ENCODE measurements at places on chromosomes 12 and 14. TPM values are rescaled to one million over a fixed set of nuclear protein-coding genes. Genes with fewer than 3 reads are reported as not detected.
A peak's percentile ranks its signal among the peaks of the same experiment; 100 is the strongest.

DNA sequence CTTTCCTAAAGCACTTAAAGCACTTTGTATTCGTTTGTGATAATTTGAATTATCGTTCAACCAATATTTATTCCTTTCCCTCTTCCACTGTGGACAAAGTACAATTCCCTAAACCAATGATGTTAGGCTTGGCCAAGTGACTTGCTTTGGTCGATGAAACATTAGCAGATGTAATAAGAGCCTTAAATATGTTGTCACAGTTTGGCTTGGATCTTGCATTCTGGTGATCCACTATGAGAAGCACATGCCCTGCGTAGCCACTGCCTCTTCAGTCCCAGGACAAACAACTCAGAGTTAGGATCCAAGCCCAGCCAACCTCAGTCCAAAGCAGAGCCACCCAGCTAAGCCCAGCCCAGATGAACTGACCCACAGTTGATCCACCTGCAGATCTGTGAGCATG lies 8.4 kb upstream of the C12orf75 start:
- no peak for DNase-seq

DNA sequence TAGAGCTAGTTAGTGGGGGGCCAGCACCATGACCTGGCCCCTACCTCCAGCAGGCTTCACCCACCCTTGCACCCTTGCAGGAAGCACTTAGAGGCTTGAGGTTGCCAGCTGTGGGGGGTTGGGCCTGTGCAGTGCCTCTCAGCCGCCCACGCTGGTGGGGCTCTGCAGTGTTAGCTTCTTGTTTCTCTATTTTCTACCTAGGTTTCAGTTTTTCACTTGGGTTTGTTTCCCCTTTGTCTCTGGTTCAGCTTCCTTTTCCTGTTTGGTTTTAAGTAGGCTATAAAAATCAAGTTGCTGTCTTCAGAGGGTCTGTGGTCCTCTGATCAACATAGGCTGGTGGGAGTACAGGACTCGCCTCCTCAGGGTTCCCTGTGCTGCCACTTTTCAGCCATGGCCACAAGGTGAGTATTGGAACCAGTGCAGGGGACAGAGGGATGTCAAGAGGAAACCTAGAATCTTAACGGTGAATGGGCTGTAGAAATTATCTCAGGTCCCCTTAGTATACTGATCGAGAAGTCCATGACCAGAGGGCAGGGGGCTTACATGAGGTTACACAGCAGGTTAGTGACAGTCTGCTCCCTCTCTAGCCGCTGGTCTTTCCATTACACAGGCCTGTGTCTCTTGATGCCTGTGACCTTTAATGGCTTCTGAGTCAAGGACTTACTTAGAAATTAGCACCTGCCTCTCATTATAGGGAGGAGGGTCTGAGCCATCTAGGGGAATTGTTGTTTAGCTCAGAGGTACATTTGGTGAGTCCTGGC lies at the start of gene EVL:
TSS of gene EVL (plus strand) at position 312 of the 761 bp plus-strand sequence. CDS start at position 391, 79 bp downstream.
- DNase-seq, result peak; percentile 72

DNA sequence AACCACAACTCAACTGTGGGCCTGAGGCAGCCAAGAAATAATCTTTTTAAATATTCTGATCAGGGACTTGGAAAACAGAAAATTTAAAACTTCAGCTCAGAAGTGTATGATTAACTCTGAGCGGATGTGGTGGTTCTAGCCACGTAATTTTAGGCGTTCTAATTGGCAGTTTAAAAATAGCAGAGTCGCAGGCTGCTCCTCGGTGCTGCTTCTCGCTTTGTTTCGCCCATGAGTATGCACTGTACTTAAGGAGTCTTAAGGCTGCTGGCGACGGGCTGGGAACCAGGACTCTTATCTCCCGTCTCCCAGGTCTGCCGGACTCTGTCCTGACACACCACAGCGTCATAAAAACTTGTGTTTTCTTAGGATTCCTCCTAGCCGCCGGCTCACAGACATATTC lies 113.4 kb upstream of the PELI2 start:
- DNase-seq, result no peak

- peak; percentile 90 for DNase-seq
Observed at GRCh38 chr14:106844608-106845285, 1318.4 kb downstream of the TMEM121 start.

DNA sequence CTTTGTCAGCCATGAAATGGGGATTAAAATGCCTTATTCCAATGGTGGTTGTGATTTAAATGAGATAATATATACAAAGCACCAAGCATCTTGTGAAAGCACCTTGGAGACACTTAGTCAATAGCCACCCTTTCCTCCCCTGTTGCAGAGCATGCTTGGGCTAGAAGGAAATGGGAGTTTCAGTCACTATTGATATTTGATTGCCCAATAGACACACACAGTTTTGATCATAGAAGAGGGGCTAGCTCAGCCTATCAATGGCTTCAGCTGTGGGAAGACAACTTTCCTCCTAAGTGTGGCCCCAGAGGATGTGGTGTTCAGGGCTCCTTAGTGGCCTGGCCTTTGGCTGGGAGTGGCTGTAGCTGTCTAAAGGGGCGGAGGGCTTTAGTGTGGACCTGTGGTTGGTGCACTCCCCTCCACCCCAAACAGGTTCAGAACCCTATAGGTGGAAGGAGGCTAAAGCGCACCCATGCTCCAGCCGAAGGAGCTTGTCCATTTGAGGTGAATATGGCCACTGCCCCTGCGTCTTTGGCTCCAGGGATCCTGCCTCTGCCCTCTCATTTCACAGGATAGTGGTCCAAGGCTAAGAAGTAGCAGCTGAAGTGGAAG lies 132.3 kb downstream of the TMEM30B start:
- no peak for DNase-seq

- no peak for DNase-seq
Observed at GRCh38 chr12:41897593-41897992, 247.1 kb downstream of the GXYLT1 start.

- DNase-seq, result no peak
Observed at GRCh38 chr14:75589931-75590330, 11.5 kb downstream of the FLVCR2 start.

DNA sequence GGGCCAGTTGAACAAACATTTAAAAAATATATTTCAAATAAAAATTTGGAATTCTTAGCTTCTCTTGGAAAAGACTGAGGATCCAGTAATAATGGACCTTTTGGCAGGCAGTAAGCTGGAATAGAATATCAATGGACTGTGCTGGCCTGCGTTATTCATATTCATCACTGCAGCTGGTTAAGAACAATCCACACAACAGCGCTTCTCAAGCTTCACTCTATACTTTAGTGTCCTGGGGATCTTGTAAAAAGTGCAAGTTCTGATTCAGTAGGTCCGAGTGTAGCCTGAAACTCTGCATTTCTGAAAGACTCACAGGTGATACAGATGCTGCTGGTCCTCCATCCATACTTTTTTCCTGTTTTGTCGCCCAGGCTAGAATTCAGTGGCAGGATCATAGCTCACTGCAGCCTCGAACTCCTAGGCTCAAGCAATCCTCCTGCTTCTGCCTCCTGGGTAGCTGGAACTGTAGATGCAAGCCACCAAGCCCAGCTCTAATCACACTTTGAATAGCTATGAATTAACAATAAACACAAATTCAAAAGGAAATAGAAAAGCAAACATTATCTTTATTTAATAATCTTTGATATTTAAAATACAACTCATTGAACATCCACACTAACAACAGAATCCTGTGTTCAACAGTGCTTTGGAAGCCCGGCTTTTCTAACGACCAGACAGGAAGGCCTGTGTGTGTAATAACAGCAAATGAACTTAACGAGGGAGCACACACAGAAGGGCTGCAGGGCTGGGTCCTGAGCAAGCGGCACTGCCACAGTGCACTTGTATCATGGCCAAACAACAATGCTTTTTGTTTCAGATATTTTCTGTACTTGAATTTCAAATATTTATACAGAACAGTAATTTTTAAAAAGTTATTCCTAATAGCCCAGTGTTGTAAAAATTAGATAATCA lies 18.4 kb upstream of the TRIP11 start:
- no peak for DNase-seq

DNA sequence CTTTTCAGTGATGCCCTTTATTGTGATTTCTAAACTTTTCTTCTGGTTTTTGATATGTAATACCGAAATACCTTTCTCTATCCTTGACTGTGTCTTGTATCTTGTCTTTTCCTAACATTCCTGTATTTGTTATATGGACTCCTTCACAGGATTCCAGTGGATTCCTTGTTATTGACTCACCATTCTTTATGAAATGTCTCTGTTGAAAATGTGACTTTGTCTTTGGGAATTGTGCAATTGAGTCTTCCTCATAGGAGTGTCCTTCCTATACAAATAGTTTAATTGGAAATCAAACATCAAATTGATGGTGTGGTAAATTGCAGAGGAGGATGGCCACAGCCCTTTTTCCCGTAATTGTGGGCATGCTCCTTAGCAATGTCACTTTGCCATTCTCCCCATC lies 296.6 kb upstream of the KITLG start:
- DNase-seq, result no peak

- no peak for DNase-seq
Observed at GRCh38 chr12:76457010-76457409, 102.6 kb downstream of the OSBPL8 start.

DNA sequence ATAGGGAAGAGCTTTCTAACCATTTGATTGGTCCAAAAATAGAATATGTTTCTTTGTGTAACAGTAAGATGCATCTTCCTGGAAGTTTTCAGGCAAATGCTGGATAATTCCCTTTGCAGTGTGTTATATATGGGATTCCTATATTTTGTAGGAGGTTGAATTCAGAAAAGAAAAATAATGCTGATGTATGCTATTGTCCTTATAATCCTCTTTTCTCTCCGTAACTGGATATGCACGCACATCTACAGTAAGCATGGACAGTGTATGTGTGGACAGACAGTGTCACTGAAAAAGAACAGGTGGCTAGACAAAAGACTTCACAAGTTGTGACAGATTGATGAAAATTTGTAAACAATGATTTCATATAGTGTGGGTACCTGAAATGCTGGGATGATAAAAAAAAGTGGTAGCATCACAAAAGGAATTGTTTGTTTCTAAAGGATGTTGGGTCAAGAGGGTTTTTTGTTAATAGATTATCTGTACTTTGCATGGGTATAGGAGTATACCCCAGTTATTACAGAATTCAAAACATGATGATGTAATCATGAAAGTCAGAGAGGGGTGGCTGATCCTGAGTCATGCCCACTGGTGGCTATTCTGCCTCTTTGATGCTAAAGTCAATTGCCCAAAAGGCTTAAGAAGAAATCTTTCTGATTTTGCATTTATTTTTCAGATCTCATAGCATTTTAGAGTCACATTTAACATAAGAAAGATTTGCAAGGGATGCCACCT lies 160.7 kb upstream of the TMTC1 start:
- no peak for DNase-seq

- peak; percentile 58 for DNase-seq
Observed at GRCh38 chr12:29640589-29641345, 143.0 kb downstream of the TMTC1 start.

DNA sequence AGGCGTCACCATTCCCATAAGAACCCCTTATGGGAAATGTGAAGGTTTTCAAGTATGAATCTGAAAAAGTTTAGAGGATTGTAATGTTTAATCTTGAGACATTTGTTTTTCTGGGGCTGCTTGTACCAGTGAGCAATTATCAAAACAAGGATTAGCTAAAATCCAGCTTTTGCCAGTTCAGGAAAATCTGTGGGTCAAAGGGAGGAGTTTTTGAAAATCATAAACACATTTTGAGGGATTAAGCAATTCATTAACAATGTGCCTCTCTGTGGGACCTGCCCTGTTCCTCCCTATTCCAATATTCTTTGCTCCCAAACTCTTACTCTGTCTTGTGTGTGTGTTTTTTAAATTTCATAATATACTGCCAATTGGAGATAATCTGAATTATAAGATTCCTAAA lies 11.7 kb upstream of the DAAM1 start:
- DNase-seq, result no peak

DNA sequence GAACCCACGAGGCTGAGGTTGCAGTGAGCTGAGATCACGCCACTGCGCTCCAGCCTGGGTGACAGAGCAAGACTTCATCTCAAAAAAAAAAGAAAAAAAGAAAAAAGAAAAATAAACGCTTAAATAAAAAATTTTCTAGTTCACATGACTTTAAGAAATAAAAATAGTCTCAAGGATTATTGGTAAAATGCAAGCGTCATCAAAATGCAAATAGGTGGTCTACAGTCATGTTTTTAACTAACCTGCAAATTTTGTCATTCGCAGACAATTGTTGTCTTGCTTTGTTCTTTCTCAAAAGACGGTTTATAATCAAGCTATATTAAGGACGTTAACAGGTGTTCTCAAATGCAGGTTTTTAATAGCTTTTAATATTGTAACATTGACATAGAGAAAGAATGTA lies 22.4 kb downstream of the TXNRD1 start:
- no peak for DNase-seq

DNA sequence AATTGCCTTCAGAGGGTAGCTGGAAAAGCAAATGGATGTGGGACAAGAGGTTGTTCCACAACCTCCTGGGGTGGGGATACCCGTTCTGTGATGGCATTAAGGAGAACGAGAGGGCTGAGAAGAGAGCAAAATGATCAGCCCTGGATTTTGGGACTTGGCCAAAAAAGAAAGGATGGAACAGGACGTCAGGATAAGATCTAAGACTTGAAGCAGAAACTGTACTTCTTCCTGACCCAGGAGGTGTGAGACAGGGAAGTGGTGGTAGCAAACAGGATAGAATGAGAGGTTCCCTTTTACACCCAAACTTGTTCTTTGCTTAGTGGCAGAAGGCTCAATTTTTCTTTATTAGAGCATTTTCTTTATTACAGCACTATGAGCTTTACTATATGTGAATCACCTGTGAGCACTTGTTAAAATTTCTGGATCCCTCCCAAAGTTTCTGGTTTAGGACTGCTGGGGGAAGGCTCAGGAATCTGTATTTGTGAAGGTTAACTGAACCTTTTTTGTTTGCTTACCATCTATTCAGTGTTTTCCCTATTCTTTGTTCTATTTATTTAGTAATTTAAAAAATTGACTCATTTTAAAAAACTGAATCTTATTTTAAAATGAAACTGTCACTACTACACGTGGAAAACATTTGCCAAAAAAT lies 59.2 kb downstream of the ERC1 start:
- DNase-seq, result no peak

DNA sequence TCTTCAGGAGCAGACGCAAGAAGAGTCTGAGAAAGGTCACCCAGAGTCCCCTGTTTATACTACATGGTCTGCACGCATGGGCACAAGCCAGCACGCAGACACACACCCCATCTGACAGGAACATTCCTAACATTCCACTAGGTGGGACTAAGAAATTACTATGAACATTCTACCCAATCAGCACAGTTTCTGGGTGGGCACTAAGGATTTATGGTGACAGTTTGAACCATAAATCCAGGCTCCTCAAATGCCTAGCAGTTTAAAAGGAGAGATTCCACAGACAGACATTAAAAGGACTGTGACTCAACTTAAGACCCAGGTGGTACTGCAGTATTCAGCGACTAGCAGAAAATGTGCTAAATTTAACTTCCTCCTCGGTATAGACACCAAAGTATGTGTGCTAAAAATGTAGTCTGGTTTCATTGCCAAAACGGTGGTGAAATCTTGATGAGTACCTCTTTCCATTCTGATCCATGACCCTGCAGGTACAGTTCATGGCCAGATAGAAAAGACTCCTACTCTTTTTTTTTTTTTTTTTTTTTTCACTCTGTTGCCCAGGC lies 16.2 kb downstream of the ABHD4 start:
- DNase-seq, result no peak

SRRM4 gene
- 0.43 TPM for total RNA-seq

GPR84 gene
- total RNA-seq, result 0.22 TPM

OAS2 gene
- total RNA-seq, result 5.0 TPM

ANKRD52 gene
- 23.9 TPM for total RNA-seq

MFAP5 gene
- 56.0 TPM for total RNA-seq

E2F7 gene
- 0.14 TPM for total RNA-seq

PAH gene
- not detected for total RNA-seq
